ENCODE measurements at places on chromosomes 4 and X.

DNA sequence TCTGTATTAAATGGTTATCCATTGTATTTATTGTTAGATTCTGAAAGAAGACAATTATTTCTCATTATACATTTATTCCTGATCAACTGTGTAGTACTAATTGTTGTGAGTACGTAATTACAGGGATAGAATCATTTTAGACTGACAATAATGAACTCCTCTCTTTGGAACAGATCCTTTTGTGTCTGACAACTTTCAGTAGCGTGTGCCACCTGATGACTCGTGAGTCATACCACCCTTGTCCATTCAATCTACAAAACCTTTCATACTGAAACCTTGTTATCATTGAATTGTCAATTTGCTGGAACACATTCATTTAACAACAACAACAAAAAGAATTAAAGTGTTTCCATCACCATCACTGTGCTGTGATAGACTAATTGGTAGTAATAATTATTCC is 602.7 kb upstream of the PCDH7 start:
- no peak for DNase-seq

GRCh38 chrX:96424007-96424406 is 260.6 kb upstream of the DIAPH2 start:
- DNase-seq: no peak

- no peak for DNase-seq
Measured at GRCh38 chrX:150902434-150903109, 4.1 kb upstream of the CD99L2 start.

- DNase-seq: no peak
Measured at GRCh38 chr4:22897520-22898108, 204.9 kb downstream of the GBA3 start.

- no peak for DNase-seq
Measured at GRCh38 chrX:31057691-31058090, 14.2 kb downstream of the FTHL17 start.

- no peak for DNase-seq
Measured at GRCh38 chr4:90621080-90621479, 493.9 kb downstream of the CCSER1 start.

- DNase-seq: no peak
Measured at GRCh38 chrX:69543572-69543971, 39.4 kb downstream of the NALF2 start.

- DNase-seq: peak; percentile 79
Measured at GRCh38 chr4:81844717-81845116, 373.0 kb upstream of the RASGEF1B start.

DNA sequence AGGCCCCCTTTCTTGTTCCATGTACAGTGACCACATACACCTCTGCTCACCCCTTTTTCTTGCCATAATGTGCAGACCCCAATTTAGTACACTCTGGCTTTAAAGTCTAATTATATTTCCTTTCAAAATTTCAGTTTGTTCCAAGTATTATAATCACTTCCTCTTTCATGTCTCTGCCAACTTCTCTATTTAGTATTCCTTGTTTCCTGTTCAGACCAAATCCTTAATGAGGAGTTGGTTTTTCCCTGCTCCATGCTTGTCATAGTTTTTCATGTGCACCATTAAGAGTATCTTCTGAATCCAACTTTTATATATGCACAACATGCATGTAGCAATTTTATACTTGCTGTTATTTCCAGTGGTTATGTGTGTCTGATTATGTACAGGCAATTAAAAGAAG is 32.3 kb downstream of the USP53 start:
- DNase-seq: no peak

- DNase-seq: no peak
Measured at GRCh38 chr4:76995776-76996175, 46.2 kb downstream of the SEPTIN11 start.

DNA sequence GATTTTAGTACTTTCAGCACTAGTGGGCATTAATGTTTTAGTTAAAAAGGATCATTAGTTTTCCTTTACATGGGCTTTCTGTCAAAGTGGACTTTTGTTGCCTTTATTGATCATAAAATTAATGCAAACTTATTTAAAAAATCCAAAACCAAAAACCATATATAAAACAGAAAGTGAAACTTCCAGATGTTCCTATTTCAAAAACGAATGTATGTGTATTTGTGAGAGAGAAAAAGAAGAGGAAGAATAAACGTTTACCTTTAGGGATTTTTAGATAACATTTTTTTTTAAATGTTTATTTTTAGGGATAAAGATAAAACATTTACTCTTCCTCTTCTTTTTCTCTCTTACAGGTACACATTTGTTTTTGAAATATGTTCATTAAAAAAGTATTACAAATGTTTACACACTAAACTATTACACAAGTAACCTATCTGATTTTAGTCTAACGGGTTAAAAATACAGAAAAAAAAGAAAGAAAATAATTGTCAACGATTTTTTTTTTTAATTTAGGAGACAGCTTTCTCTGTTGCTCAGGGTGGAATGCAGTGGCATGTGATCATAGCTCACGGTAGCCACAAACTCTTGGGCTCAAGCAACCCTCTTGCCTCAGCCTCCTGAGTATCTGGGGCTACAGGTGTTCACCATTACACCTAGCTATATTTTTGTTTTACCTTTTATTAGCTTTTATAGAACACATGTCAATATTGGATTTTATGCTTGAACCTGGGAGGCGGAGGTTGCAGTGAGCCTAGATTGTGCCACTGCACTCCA is 16.8 kb upstream of the COX18 start:
- no peak for DNase-seq

GRCh38 chr4:99852199-99852749 is 35.6 kb downstream of the DAPP1 start:
- no peak for DNase-seq

DNA sequence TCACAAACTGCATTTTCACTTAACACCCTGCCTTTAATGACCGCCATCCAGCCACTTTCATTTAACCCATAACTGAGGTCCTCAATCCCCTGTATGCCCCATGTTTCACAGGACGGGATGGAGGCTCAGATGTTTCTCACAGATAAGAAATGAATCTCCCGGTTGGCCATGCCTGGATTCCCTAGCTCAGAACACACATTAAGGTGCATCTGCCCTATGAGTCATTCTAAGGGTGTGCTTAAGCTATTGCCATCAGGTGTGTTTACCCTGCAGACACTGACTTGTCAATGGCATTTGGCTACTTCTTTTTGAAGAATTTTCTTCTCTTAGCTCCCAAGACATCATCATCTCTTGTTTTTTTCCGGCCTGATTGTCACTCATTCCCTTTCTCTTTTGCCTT is 222.6 kb upstream of the SMIM31 start:
- DNase-seq: no peak

DNA sequence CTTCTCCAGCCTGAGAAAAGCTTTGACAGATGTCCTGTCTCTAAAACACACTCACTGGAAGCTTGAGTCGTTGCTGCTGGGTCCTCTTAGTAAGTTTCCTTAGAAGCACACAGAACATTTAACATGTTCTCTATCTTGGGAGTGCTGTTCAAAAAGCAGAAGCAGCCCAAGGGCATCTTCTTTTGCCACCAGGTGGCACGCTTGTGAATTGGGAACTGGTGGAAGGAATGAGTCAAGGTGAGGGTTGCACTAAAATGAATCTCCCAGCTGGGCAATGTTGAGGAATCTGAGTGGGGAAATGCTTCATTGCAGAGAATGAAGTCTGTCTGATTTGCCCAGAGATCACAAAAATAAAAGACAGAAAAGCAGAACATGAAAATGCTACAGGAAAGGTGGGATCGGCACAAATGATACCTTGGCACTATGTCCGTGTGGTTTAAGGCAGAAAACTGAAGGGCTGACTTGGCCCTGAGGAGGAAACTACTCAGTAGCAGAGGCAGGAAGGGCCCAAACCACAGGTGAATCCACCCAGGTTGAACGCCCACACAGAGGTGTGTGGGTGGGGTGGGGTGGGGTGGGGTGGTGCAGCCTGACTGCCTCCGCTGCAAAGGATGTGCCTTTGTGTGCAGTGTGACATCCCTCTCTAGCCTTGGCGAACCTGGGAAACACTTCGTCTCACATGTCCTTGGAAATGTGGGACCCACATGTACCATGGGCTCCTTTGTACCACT is 26.0 kb downstream of the KIT start:
- no peak for DNase-seq

DNA sequence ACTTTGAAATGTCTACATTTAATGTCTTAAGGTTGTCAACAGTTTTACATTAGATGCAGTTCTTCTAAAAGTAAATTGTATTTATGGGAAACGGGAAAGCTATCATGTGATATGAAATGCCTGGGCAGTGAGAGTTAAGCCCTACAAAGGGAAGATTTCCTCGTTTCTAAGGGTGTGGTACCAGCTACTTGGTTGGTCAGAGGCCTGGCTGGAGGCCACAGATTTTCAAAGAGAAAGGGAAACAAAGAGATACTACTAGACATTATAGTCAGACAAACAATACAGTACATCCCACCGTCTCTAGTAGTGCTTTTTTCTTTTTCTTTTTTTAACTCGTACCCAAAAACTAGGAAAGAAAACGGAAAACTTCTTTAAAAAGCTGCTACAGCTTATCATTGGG is 467.8 kb downstream of the PCDH7 start:
- DNase-seq: no peak

DNA sequence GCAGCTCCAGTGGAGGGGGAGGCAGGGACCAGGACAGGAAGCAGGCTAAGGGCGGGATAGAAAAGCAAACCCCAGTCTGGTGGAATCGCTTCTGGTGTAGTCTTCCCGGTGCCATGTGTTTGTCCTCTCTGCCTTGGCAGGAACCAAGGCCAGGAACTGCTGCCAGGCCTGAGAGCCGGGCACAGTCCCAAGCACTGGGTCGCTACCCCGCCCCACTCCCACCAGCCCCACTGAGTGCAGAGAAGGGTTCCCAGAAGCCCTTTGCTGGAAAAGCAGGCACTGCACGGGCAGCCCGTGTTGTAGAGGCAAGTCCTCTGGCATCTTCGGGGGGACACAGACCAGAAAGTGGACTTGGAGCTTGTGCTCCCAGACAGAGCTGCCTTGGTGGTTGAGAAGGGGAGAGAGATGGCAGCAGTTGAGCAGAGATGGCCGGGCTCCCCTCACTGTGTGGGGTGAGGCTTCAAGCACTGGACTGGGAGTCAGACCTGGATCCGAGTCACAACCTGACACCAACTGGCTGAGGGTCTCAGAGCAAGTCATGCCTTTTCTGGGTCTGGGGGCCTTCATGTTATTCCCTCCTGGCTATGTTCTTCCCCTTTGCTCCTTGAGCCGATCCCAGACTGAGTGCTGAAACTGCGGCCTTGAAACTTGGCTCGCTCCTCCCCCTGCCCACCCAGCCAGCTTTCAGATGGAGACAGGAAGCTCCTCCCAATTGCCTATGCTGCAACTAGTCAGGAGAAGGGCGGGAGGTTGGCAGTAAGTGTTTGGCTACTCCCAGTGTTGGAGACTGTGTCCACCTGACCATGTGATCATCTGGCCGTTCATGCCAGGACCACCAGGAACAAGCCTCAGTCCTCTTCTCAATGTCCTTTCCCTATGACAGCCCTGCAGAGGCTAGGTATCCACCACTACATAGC is 59.7 kb upstream of the MTM1 start:
- peak; percentile 71 for DNase-seq

DNA sequence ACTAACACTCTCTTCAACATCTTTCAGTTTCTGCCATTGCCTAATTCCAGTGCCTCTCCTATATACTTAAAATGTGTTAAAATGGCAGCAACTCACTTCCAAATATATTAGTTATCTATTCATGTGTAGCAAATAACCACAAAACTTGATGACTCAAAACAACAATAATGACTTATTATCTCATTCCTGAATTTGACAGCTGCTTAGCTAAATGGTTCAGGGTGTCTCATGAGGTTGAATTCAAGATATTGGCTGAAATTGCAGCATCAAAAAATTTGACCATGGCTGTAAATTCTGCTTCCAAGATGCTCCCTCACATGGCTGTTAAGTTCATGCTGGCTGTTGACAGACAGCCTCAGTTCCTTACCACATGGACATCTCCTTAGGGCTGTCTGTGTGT is 25.3 kb downstream of the PITX2 start:
- no peak for DNase-seq

DNA sequence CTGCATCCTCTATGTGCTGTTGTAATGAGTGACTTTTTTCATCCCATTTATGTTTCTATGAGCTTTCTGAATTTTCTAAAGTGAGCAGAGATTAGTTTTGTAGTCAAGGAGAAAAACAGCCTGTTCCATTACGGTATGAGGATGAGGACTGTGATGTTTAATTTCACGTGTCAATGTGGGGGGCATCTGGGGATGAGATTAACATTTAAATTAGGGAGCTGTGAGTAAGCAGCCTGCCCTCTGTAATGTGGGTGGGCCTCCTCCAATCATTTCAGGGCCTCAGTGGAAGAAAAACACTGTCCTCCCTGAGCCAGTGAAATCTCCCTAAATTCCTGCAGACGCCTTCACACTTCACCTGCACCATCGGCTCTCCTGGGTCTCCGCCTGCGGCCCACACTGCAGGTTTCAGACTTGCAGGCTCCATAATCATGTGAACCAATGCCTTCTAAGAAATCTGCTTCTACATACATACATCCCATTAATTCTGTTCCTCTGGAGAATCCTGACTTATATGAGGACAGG is 121.7 kb downstream of the AFAP1 start:
- DNase-seq: no peak

GRCh38 chrX:130082244-130083106 is 27.8 kb downstream of the ELF4 start:
- no peak for DNase-seq

GRCh38 chr4:121034017-121034416 is 38.3 kb downstream of the NDNF start:
- no peak for DNase-seq

DNA sequence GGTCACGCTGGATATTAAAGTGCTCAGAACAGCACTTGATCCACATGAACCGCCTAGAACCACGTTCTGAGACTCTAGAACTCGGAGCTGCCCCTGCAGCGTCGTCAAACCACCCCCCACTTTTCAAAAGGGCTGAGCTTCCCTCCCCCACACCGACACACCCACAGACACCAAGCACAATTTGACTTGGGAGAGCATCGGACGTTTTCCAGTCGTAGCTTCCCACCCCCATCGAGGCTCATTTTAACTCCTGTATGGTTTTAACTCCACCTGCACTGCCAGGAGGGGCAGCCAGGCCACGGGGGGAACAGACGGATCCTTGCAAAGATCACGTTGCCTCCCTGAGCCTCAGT is 26.3 kb downstream of the PPP2R2C start:
- DNase-seq: no peak

GRCh38 chr4:4864443-4864939 is 5.0 kb downstream of the MSX1 start:
- no peak for DNase-seq

- DNase-seq: no peak
Measured at GRCh38 chrX:23509256-23509655, 158.0 kb upstream of the PRDX4 start.

DNA sequence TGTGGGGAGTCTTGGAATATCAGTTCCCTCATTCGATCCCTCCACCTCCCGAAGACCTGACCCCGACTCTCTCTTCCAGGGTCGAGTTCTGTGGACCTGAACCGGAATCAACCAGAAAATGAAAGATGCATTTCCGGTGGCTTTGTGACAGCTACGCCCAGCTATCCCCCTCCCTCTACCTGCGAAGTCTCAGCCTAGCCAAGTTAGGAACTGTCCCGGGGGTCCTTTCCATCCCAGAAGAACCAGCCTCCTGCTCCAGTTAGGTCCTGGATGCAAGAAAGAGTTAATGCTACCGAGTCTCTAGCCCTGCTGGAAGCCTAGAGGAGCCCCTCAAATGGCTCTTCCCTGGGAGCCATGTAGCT is 13.4 kb upstream of the ETDC start:
- no peak for DNase-seq

Data from ureter (tissue), 1 donor.